ENCODE measurements at places on chromosomes 11 and 22.

DNA sequence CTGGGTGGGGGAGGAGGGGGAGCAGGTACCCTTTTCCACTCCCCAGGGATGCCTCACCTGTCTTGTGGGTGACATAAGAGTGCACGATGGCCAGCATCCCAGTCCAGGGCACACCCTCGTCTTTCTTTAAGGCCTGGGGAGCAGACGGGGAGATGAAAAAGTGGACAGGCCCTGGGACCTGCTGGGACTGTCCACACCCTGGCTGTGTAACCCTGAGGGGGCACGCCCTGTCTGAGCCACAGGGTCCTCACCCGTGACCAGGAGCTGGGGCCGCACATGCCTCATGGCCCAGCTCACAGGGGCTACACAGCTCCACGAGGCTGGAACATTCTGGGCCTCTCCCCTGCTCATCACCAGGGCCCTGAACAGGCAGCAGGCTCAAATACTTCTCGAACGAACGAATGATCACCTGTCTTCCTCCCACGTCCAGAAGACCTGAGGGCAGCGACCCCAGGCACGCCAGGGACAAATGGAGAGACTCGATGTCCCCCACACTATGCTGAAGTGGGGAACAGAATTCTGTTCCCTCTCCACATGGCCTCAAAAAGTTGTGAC is 123.9 kb downstream of the PHF21B start:
- no peak for DNase-seq

- DNase-seq: peak; percentile 31
Measured at GRCh38 chr11:119339589-119340334, 921 bp downstream of the C1QTNF5 start.

DNA sequence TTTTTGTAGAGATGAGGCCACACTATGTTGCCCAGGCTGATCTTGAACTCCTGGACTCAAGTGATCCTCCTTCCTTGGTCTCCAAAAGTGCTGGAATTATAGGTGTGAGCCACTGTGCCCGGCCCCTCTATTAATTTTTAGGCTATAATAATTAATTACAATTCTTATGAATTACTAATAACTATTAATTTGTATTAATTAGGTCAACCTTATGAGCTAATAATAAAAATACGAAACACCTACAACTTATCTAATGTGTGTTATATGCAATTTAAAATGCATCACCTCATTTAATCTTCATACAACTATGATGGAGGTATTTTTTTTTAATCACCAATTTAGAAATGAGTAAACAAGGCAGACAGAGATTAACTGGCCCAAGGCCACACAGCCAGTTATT is 26.2 kb downstream of the LRP4 start:
- DNase-seq: no peak

DNA sequence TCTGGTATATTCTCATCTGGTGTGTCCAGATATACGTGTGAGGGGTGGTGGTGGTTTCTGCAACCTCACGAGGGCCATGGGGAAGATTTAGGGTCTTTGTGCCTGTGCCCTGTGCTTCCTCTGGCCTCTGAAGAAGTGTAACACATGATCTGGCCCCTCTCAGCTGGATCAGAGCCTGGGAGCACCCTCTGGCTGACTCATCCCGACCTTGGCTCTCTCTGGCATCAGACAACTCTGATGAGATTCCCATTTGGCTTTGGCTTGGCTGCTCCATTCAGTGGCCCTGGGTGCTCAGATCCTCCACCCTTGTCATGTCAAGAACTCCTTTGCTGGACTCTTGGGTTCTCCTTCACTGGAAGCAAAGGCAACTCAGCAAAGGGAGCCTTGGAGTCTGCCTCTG is 45.2 kb downstream of the RASSF10 start:
- DNase-seq: no peak

- no peak for DNase-seq
Measured at GRCh38 chr11:67700548-67701262, 26.3 kb upstream of the ALDH3B2 start.

GRCh38 chr11:128291835-128292234 is 295.5 kb downstream of the ETS1 start:
- DNase-seq: no peak

DNA sequence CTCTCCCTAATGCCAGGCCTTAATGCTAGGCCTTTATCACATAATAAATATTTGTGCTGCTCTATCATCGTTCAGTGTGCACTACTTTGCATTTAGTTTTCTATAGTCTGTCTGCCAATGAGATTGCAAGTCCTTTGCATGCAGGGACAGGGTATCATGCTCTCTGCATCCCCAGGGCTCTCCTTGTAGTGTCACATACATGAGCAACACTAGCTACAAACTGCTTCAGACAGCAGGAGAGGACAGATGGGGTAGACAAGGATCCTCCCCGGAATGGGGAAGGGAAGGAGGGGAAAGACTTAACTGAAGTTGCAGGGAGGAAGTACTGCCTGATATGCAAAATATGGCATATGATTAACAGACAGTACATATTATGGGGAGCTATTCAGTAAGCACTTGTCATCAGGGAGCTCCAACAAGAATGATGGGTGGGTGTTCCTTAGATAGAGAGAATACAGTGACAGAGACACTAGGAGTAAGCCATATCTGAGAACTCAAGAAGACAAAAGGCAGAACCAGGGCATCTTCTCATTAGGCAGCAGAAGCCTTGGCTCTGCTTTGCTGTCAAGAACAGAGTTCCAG is 42.8 kb downstream of the ZNF202 start:
- no peak for DNase-seq

GRCh38 chr22:47739291-47740015 is 977.0 kb downstream of the TBC1D22A start:
- DNase-seq: no peak

DNA sequence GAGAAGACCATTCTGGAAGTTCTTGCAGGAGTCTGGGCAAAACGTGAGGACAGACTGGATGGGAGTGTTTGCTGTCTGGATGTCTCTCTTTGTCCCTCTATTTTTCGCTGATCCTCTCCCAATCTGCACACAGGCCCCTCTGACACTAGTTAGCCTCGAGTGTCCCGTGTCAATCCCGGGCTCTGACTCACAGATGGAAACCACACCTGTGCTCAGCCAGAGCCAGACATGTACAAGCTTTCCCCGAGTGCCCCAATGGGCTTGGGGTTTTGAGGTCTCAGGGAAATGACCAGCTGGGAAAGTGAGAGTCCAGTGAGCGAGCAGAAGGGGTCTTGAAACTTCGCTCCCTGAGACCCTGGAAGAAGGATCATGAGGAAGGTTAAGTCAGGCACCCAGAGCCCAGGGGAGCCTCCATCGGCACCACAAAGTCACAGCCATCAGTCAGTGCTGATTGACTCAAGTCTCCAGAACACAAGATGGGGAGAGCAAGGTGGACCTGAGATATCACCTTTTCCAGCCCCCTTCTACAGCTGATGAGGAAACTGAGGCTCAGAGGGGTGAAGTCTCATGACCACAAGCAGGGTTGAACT is 13.9 kb downstream of the APOL2 start:
- DNase-seq: no peak

DNA sequence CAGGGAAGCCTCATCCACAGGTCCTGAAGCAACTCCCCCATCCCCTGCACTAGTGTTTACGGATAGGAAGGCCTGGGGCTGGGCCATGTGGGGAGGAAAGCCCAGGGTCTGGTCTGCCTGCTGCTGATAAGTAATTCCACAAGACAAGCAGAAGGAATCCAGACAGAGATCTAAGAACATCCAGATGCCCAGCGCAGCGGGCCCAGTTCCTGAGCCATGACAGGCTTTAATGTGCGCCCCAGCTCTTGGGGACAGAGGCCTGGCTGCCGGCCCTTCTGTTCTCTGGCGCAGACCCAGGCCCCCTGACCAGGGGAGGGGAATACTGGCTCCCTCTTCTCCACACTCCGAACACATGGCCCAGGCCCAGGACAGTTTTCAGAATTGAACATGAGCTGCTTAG is 28.8 kb upstream of the ETS1 start:
- no peak for DNase-seq

GRCh38 chr11:10455637-10456487 is 798 bp downstream of the AMPD3 start:
- peak; percentile 88 for DNase-seq

GRCh38 chr22:19761725-19762567 is 1.4 kb downstream of the TBX1 start:
- no peak for DNase-seq

GRCh38 chr11:124812876-124813275 is 12.7 kb upstream of the MSANTD2 start:
- DNase-seq: no peak
